ENCODE measurements at places on chromosomes 4 and X.

DNA sequence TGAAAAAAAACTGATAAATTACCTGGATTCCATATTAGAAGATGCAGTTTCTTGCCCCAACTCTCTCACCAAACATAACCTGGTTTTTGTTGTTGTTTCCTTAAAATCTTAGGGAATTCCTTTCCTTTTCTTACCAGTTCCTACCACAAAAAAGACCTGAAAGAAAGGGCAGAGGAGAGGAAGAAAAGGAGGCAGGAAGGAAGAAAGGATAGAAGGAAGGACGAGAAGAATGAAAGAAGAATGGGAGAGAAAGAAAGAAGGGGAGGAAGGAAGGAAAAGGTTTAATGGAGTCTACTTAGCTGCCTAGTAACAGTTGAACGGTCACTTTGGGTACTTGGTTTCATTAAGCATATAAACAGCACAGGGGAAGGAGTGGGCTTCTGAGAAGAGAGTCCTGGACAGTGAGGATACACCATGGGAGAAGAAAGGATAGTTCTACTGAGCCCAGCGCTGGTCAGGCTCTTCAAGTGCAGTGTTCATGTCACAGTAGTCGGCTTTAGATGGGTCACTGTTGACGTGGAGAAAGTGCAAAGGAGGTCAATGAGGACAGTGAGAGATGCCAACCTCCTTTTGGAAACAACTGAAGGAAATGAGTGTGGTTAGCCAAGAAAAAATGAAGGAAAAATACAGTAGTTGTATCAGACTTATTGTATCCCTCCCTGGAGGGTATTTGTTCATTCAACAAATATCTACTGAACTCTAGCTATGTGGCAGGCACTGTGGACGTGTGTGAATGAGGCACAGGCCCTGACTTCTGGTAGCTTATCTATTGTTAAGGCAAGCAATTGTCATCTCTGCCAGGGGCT lies 1.1 kb upstream of the CHIC2 start:
- no peak for DNase-seq

- no peak for DNase-seq
Measured at GRCh38 chr4:107269175-107269574, 233.1 kb upstream of the DKK2 start.

DNA sequence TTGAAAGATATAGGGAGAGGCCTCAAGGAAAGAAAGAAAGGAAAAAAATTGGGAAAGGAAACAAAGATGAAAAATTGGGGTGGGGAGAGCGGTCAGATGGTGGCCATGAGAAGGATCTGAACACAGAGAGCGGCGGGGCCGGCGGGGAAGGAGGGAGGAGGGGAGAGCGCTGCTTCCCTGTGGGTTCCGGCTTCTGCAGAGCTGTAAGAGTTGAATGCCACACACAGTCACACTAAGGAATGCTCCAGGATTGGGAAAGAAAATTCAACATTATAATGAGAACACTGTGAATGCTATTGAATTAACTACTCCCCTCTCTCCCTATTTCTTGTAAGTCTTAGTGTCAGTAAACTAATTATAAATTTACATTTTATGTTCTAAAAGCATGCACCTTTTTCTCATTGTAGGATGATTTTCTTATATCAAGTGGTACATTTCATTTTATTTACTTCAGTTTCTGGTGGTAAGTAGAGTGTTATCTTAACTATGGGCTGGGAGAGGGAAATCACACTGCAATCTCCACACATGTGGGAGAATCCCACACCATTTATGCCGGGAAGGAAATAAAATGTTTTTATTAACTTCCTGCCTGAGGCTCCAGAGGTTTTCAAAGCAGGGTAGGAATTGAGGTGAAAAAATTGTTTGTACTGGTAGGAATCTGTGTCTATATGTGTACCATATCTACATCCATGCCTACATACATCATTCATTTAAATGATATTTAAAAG lies 904 bp downstream of the F11 start:
- no peak for DNase-seq

GRCh38 chr4:154132406-154132805 lies 343.5 kb upstream of the SFRP2 start:
- no peak for DNase-seq

- no peak for DNase-seq
Measured at GRCh38 chr4:112735474-112735951, 98.6 kb downstream of the LARP7 start.

- DNase-seq = no peak
Measured at GRCh38 chrX:110182362-110182761, 135.5 kb downstream of the AMMECR1 start.
